Stimulated activated CD4-positive, alpha-beta T cell treated with anti-CD3 and anti-CD28 coated beads, Interleukin-1b, Interleukin-23, amount 100 ng/mL, for 1 hour (primary cell): ENCODE measurements at places on chromosomes 6 and 20.

GRCh38 chr6:145067430-145067829, 667.9 kb downstream of the EPM2A start:
- no peak for DNase-seq

GRCh38 chr6:121222656-121223055, 111.6 kb downstream of the TBC1D32 start:
- no peak for DNase-seq

- DNase-seq = no peak
Measured at GRCh38 chr20:4038047-4038459, 22.7 kb upstream of the RNF24 start.

DNA sequence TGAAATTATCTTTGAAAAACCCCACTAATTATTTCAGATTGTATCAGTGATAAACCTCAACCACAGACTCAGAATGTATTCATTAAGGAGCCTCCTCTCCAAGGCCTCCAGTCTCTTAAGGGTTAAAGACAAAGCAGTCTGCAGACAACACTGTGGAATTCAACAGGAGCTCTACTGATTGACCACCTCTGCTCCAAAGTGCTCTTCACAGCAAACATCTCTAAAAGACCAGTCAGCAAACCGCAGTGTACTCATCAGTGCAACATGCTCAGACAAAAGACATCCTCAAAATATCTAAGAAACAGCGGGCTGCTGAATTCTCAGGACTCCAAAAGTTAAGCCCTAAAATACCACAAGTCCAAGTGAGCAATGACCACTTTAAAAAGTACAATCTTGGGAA, 42.0 kb downstream of the UQCC1 start:
- DNase-seq = no peak
